ENCODE measurements at places on chromosomes 11 and 22. TPM values are rescaled to one million over a fixed set of nuclear protein-coding genes. Genes with fewer than 3 reads are reported as not detected.

GPHA2 gene
- total RNA-seq, result not detected

GRCh38 chr11:122375687-122376399 is 259.8 kb upstream of the BLID start:
- no peak for DNase-seq

GRCh38 chr22:38172832-38173640 is 8.6 kb downstream of the PLA2G6 start:
- DNase-seq, result peak; percentile 70

- DNase-seq, result peak; percentile 78
These were observed 12.3 kb downstream of the STARD10 start for GRCh38 chr11:72781313-72782080.

DNA sequence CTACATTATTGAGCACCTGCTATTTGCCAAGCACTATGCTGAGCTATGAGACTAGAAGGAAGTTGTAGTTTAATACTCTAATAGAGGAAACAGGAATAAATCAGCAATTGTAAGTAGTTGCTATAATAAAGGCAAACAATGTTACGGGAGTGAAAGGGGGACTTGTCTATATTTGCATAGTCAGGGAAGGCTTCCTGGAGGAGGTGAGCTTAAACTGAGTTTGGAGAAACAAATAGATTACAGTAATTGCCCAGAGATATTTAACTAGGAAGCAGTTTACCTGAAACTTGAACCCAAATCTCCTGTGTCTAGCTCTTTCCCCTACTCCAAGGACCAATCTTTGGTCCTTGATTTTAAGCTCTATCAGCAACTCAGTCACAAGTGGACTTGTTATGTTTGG is 2.1 kb upstream of the ENTHD1 start:
- no peak for DNase-seq

DNA sequence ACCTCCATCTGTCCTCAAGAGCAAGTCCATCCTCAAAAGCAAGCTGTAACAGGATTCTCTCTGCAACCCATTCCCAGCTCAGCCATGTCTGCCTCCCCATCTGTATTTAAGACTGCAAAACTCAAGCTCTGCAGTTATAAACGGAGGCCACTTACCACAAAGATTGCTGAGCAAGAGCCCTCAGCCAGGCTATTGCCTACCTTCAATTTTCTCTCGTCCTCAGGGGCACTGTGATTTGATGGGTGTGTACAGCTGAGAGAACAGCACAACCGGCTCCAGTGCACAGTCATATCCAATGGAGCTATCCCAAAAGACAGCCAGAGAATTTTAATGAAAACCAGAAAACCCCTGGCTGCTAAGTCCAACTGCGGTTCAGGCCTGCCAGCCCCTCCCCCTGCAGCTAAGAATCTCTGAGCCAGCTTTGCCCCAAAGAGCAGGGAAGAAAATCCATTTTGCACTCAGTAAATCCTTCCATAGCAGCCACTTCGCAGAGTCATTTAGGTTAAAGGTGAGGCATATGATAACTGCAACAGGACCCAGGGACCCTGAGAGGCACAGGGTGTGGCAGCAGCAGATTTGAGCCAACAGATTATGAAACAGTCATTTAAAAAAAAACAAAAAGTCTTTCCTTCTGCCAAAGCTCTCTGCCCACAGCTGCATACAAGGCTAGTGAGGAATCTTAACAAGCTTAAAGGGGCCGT is 37.6 kb downstream of the RAB30 start:
- no peak for DNase-seq

All from frontal cortex (tissue), 4 donors.